ENCODE measurements at places on chromosomes 1 and 21. TPM values are rescaled to one million over a fixed set of nuclear protein-coding genes. Genes with fewer than 3 reads are reported as not detected.

The BATF3 gene
- polyA plus RNA-seq = 1.3 TPM

The SPATA1 gene
- polyA plus RNA-seq = 1.9 TPM

The TMPRSS15 gene
- 1.4 TPM for polyA plus RNA-seq

The CR1 gene
- 0.78 TPM for polyA plus RNA-seq

The OR2T11 gene
- not detected for polyA plus RNA-seq

The NBPF10 gene
- 1.3 TPM for polyA plus RNA-seq

The LDLRAD1 gene
- polyA plus RNA-seq = not detected

The PTPN7 gene
- 0.92 TPM for polyA plus RNA-seq

The ATF3 gene
- polyA plus RNA-seq = 83.1 TPM

DNA sequence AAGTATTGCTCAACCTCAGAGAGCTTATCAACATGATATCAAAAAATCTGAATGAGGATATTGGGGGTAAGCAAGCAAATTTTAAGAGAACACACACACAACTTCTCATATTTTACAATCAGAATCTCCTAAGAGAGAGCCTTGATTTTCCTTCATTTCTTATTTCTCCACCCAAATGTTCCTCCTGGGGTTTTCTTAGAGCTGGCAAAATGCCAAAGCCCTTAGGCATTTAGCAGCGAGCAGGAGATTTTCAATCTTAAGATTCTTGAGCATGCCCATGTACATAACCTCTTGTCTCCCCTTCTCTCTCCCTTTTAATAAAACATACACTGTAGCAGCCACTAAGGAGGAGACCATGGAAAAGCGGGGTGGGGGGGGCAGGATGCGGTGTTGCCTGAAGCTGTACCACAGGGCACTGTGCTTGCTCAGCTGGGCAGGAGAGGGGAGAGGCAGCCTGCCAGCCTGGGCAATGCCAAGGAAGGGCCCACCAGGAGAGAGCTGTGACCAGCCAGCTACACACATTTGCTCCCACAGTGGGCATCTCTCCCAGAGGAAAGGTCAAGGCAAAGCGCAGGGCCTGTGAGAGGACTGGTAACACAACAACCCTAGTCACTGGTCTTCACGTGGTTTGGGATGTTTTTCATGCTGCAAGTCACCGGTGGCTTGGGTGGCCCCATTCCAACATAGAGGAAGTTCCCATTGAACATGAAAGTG is 4.3 kb downstream of the BRINP2 start:
- DNase-seq = no peak

DNA sequence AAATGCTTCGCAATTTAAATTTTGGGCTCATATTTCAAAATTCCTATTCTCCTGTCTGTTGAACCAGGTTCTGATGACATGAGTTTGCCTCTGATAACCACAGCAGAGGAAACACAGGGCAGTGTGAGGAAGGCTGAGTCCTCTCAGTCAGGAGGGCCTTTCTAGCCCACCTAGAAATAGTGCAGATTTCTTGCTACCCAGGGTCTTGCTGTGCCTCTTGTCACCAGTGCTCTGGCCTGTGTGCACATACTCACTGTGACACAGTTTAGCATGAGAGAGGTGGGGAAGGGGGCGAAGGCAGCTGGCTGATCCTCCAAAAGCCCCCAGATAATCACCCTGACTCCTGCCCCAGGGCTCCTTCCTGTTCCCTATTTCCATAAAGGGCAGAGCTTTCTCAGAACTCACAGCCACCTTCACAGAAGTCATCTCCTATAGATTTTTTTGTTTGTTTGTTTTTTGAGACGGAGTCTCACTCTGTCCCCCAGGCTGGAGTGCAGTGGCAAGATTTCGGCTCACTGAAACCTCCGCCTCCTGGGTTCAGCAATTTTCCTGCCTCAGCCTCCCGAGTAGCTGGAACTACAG is 23.7 kb downstream of the ERRFI1 start:
- DNase-seq = no peak

GRCh38 chr1:27102707-27103468 is 52.0 kb downstream of the SLC9A1 start:
- no peak for DNase-seq

DNA sequence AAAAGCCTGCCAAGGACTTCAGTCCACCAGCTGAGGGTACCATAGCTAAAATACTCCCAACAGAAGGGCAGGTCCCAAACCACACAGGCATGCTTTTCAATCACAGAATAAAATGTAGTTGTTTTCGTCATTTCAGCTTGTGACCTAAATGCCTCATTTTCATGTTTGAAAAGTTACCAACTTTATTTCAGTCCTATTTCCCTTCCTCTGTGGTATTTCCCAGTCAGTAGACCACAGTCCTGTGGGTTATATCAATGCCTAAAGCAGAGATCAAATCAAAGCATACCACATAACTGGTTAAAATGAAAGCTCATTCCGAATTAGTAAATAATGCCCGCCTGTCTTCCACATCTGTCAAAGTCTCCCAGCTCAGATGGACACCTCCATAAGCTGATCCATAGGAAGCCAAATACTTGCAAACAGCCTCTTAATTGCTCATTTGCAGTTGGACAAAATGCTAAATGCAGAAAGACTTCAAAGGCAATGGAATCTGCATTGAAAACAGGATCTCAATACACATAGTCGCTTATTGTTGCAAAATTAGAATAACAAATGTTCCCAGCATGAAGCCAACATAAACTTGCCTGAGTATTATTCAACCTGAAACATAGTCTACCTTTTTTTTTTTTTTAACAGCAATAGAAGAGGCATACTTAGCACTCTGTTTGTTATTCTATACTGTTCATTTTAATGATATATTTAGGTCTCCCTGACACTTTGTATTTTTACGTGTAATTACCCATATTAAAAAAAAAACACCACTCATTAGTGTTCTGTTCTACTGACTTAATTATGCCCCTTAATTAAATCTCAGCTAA is 53.9 kb downstream of the NR5A2 start:
- no peak for DNase-seq

GRCh38 chr1:65393347-65393746 is 27.1 kb upstream of the LEPR start:
- DNase-seq = no peak

- no peak for DNase-seq
Measured at GRCh38 chr1:98032958-98033357, 112.1 kb upstream of the DPYD start.

GRCh38 chr1:9107136-9107535 is 21.8 kb downstream of the GPR157 start:
- no peak for DNase-seq

GRCh38 chr1:66283622-66284041 is 250.3 kb upstream of the SGIP1 start:
- no peak for DNase-seq

- DNase-seq = no peak
Measured at GRCh38 chr1:160859166-160859565, 3.5 kb downstream of the CD244 start.

DNA sequence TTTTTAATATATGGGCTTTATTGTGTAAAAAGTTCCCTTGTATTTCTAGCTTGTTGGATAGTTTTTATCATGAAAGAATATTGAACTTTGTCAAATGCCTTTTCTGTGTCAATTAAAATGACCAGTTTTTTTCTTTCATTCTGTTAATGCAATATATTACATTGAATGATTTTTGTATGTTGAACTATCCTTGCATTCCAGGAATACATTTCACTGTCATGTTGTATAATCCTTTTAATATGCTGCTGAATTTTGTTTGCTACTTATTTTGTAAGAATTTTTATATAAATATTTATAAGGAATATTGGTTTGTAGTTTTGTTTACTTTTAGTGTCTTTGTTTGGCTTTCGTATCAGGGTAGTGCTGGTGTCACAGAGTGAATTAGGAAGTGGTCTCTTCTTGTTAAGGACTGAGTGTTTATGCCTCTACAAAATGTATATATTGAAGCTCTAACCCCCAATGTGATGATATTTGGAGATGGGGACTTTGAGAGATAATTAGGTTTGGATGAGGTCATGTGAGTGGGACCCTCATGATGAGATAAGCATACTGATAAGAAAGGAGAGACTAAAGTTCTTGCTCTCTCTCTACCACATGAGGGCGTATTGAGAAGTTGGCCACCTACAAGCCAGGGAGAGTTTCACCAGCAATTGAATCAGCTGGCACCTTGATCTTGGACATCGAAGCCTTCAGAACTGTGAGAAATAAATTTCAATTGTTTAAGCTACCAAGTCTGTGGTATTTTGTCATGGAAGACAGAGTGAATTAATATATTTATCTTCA is 12.0 kb upstream of the SLAMF6 start:
- DNase-seq = no peak

DNA sequence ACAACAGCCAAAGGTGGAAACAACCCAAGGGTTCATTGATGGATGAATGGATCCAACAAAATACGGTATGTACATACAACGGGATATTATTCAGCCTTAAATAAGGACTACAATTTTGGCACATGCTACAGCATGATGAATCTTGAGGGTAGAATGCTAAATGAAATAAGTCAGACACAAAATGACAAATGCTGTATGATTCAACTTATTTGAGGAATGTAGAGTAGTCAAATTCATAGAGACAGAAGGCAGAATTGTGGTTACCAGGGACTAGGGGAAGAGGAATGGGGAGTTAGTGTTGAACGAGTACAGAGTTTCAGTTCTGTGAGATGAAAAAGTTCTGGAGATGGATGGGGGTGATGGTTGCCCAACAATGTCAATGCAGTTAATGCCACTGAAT is 118.0 kb upstream of the PAXBP1 start:
- DNase-seq = no peak

DNA sequence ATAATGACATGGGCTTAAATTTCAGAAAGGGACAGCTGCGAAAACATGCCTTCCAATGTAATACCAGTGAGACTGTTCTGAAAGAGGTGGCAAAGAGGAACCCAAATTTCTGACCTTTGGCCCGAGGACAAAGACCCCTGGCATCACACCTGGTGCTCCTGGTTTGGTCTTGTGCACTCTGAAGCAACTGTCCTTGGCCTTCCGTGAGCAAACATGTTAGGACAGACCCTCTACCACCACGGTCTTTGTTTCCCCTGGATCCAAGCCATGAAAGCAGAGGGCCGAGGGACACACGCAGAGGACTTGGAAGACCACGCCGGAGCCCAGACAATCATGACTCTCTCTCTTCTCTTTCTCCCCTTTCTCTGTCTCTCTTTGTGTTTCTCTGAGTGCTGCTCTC is 6.0 kb downstream of the REG4 start:
- no peak for DNase-seq

GRCh38 chr1:107673006-107673405 is 292.0 kb downstream of the VAV3 start:
- no peak for DNase-seq

DNA sequence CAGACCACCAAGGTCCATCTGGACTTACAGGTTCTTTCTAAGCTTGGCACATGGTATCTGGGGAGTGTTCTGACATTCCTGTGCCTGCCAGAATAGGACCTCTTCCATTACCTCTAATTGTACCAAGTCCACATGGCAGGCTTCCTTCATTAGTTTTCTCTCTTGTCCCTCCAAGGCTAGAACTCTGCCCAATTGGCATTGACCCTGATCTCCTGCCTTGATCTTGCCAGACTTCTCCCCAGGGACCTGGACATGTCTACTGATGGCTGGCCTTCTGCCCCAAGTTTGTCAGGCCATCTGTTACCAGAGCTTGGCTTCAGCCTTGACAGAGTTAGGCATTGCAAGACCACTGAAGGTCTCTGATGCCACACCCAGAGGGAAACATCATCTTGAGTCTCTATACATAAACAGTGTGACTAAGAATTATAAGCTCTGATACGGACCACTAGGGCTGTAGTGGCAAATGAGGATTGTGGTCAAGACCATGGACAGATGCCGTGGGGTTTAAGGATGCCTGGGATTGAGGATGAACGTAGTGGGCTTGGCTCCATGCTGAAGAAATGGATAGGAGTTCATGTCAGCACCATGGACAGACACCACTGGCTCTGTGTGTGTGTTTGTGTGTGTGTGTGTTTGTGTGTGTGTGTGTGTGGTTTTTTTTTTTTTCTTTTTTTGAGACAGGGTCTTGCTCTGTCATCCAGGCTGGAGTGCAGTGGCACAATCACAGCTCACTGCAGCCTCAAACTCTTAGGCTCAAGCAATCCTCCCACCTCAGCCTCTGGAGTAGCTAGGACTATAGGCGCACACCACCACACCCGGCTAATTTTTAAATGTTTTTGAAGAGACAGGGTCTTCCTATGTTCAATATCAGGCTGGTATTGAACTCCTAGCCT is 19.5 kb upstream of the PSMB2 start:
- no peak for DNase-seq

DNA sequence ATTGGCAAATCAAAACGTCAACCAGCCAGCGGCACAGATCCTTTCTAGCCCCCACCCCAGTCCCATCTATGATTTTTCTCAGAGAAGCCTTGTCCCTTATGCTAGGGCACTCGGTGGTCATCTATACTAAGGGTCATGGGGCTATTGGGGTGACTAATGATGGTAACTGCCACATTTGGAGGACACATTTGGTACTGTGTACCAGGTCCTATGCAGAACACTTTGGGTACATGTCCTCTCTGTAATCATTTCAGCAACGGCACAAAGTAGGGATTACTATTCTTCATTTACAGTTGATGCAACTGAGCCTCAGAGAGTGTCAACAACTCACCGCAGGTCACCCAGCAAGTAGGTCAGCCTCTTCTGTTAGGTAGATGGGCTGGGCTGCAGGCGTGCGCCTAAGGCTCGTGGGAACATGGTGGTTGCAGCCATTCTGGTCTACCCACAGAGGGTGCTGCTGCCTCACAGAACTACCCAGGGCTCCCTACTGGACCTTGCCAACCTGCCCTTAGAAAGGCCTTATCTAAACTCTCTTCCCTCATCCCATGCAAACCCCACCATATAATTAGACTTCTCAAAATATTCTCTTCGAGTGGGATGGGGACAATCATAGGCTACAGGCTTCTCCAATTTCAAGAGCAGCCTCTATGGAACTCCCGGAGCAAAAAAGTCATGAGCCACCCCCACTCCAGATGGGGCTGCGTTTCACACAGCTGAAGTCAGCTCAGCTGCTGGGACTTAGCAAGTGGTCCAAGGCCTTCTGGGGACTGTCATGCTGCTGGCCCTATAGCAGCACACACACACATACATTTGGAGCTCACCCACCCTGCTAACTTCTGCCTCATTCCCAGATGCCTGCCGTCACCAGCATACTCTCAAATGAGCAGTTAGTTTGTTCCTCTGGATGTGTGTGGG is 5.8 kb upstream of the SDHB start:
- peak; percentile 39 for DNase-seq

Data from forelimb muscle (tissue), 1 donor.